ENCODE measurements at places on chromosomes 1 and 21.
A peak's percentile ranks its signal among the peaks of the same experiment; 100 is the strongest.

DNA sequence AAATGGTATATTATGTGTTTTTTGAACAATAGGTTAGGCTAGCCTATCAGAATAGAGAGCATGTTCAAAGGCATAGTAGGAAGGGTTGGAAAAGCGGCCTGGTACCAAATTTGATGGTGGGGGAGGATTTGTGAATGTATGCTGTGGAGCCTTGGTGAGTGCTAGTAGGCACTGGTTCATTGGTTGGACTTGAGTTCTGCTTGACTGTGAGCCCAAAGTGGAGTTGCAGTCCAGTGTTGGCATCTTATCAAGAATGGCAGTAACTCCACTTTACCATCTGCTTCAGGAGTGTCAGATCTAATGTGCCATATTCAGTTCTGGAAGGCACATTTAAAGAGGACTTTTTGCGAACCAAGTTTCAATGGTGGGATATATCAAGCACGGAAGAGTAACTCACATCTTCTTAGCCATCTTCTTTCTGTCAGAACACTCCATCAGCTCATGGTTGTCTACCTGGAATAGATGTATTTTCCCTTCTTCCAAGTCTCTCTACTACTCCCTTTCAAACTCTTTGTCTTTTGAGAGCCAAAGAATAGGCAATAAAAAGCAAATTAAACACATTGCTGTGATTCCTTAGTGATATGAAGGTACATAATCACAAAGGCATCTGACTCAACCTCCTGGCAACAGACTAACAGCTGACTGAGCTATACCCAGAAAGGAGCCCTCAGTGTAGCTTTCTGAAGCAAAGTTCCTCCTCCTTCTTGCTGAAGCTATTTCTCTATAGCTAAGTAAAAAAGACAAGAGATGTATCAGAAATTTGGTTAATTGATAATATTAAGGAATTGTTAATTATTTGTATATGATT lies 21.7 kb downstream of the LRRC8B start:
- no peak for DNase-seq

DNA sequence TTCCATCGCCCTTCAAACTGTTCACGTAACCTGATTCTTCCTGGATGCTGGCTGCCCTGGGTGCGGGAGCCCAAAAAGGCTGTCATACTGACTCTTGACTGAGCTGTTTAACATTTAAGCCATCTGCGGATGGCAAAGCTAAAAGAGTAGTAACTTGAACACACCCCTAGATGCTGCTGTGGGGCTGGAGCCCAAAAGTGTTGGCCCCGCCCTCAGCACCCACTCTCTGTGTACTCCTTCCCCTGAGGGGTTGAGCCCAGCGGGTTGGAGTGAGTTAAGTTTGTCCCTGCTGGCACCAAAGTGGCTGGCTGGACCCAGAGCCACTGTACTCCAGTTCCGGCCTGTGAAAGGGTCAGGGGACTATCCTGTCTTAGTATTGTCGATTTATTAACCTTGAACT lies 640.6 kb downstream of the PTPRU start:
- DNase-seq = no peak

DNA sequence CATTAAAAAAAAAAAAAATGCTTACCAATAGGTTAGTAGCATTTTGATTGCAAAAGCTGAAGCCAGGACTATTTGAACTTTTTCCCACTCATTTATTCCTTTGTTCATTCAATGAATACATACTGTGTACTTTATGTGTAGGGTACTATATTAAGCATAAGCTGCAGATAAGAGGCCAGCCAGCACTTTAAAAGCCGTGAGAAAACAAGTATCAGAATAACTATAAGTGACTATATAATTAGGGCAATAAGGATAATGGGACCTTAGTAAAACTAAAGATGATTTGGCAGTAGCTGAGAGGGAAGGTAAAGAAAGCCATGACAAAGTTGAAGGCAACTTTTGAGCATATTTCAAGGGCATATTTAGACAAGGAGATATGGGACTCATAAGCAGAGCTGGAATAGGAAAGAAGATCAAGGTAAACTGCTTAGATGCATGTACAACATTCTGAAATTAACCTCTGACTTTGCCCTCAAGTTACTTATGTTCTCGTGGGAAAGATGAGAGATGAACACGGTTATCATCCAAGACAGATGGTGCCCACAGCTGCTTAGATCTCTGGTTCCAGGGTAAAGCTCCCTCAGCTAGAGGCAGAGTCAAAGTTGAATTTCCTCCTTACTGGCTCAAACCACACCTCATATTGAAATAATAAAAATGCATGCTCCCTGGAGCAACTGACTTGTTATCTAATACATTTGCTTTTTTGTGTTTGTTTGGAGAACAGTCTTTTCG lies 44.0 kb upstream of the FMO2 start:
- DNase-seq = no peak

DNA sequence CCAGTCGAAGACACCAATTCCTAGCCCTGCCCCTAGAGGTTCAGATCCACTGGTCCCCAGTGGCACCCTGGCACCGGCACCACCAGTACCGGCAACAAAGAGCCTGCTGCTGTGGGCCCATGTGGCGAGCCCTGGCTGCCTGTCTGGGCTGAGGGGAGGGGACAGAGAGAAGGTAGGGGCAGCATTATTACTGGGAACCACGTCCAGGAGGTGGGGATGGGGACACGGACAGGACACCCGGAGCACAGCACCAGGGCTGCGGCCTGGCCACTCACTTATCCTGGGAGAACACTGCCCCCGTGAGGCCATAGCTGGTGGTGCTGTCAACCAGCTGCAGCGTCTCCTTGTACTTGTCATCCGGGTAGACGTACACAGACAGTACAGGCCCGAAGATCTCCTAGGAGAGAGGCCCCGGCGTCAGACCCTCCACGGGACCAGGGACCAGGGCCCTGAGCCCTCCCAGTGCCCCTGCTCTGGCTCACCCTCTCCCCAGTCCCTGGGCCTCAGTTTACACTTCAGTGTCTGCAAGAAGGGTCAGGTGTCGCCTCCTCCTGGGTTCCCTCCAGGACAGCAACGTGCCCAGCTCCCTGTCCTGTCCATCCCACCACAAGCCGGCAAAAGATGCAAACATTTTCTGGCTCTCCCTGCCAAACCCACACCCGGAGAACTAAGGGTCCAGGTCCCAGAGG lies 15.8 kb upstream of the TAS1R2 start:
- DNase-seq = peak; percentile 41

GRCh38 chr1:28796352-28797211 lies 15.4 kb upstream of the OPRD1 start:
- no peak for DNase-seq

DNA sequence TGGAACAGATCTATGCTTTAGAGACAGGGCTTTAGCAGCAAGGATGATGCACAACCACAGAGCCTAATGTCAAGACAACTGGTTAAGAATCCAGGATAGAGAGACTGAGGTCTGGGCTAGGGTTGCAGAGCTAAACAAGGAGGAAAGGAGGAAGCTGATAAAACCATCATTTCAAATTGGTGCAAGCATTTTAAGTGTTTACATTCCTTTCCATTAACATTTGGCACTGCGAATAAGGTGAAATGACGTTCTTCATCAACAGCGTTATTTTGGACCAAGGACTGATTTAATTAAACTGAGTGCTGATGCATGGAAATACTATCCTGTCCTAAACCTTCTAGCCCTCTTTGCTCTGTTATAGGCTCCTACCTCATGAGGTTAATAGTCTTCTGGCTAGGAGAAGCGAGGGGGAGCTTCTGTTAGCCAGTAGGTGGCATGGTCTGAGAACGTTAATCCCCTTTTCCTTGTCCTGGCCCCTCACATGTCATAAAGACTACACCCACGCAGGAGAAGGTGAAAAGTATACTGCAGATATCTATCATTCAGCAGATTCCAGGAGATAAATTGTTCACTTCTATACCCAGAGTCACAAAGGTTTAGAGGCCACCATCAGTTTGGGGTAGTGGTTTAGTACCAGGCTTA lies 7.6 kb upstream of the C1orf21 start:
- DNase-seq = no peak

DNA sequence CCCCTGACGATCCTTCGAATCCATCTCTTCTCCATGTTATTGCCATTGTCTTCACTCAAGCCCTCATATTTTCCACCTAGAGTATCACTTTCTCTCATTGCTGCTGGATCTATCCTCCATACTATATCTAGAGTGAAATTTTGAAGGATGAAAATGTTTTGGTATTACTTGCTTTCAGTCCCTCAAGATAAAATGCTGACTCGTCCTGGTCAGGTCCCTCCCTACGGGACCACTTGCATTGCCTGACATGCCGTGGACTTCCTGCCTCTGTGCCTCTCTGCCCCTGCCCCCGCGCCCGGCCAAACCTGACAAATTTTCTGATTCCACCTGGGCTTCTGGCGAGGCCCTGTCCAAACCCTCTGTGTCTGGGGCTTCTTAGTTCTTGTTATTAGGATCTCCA lies 23.6 kb downstream of the SPATA46 start:
- DNase-seq = no peak

GRCh38 chr1:227741166-227741870 lies 6.1 kb downstream of the SNAP47 start:
- no peak for DNase-seq

- no peak for DNase-seq
These were observed 232.6 kb upstream of the C1orf174 start for GRCh38 chr1:4132352-4133296.

- DNase-seq = no peak
These were observed 36.6 kb downstream of the TBX19 start for GRCh38 chr1:168317309-168317708.

DNA sequence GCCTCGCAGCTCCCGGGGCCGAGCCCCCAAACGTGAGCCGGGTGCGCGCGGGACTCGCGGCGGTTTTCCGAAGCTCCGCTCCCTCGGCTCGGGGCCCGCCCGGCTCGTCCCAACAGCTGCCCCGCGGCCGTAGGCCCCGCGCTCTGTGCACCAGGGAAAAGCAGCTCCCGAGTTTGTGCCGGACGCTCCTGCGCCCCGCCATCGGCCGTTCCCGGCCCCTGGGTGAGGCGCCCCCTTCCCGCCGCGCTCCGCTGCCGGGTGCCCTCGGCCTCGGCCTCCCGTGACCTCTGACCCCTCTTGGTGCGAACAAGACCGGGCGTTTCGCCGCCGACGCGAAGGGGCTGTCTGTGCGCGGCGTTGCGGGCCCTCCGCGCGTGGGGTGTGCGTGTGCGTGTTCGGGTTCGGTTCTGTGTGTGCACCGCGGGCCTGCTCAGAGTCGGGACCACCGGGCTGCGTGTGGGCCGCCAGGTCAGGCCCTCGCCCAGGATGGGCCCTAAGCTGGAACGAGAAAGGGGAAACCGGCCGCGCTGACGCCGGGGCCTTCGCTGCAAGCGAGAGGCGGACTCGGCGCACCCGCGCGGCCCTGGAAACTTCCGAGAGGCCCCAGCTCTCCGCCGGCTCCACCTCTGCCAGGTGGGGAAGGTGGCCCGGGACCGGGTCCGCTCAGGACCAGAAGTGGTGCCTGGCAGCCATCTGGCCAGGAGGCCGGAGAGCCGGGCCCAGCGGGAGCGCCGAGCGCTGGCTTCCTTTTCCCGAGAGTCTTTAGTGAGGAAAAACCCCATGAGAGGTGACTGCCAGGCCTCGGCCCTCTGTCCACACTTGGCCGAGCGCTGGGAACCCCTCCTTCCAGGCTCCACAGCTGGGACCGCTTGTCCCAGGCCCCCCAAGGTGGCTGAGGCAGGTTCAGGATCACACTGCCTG lies 1.9 kb downstream of the PRDM16 start:
- DNase-seq = no peak

DNA sequence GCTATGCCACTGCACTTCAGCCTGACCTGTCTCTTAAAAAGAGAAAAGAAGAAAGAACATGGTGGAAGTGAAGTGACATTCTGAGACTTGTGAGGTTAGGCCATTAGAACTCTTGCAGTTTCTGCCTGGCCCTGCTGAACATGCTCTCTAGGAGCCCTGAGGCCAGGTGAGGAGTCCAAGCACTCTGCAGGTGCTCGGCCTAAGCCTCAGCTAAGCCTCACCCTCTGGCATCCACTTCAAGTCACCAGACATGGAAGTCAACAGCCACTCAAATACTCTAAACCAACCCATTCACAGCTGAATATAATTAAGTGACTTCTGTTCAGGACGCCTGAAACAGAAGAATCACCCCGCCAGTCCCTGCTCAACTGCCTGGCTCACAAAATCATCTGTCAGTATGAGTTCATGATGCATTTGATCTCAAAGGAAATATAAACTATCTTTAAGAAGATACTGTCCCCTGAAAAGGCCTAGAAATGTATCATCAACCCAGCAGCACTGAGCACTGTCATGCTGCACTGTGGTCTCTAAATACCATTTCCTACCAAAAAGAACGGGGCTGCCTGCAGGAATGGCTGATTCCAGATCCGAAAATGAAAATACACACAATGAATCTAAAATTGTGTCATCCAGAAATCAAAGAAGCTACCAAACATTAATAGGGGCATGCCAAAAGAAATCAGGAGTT lies 118.8 kb downstream of the PSMG1 start:
- DNase-seq = no peak

DNA sequence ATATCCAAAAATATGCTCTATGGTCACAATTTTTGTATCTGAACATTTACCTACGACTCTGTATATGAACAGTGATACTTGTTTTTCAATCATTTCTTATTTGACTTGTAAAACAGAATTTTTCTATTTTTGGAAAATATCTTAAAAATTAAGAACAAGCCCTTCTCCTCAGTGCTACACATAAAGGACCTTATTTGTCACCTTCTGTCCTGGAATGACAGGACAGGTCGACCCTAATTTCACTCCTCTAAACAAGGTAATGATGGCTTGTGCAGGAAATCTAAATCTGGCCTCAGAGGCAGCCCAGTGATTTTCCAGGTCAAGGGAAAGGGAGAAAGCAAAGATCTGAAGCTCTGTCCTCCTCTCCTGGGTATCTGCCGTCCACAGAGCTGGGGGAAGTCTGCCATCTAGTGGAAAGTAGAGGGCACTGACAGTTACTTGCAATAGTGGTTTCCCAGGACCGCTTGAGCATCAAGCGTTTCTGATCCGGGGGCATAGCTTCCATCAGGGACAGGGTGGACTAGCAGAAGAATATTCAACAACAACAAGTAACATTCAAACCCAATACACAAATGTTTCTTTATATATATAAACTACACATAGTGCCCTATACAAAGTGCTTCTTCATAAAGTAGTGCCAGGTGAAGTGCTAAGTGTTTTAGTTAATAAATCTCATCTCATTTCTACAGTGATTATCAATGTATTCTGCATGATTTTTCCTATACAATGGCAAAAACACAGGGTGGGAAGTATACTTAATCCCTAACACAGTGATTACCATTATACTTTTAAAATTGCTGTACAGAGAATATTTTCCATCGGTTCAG lies 74.6 kb downstream of the SLC25A24 start:
- DNase-seq = peak; percentile 20

DNA sequence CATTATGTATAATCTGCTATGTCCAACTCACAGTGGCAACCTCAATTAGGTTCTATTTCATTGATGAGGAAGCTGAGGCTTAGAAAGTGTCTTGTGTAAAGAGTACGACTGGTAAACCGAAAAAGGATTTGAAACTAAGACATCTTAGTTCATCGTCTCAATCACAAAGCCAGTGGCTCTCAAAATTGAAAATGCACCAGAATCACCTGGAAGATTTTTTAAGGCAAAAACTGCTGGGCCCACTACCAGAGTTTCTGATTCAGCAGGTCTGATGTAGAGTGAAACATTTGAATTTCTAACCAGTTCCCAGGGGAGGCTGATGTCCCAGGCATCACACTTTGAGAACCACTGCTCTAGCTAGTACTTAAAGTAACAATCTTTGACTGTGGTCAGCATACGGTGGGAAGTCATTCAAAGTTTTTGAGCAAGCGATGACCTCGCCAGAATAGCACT lies 5.2 kb upstream of the LRRC53 start:
- no peak for DNase-seq

- no peak for DNase-seq
These were observed 102.3 kb downstream of the CDC42BPA start for GRCh38 chr1:227215863-227216510.

- DNase-seq = no peak
These were observed 50.0 kb downstream of the C1orf198 start for GRCh38 chr1:230818367-230818766.

GRCh38 chr1:10209590-10209904 lies 823 bp upstream of the KIF1B start:
- DNase-seq = no peak
